ENCODE measurements at places on chromosomes 7 and 10. TPM values are rescaled to one million over a fixed set of nuclear protein-coding genes. Genes with fewer than 3 reads are reported as not detected.

Gene HMX2
- total RNA-seq = not detected

DNA sequence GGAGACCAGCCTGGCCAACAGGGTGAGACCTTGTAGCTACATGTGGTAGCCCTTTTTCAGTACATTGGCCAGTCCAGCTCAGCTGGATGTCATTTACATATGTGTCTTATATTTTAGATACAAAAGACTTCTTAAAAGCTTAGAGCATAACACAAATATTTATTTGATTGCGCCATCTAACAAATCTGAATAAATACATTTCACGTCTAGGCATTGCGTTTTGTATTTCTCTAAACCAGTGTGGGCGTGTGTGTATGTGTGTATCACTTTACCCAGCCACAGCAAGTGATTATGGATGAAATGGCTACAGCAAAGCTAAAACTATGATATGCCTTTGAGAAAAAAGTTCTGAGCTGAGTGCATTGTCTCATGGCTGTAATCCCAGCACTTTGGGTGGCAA lies 14.0 kb downstream of the RABGEF1 start:
- no peaks in the 10 kb centered on the region for H3K27me3 ChIP-seq
- no peak overlapping the region for H3K27ac ChIP-seq
- H3K36me3 ChIP-seq = peaks cover 5% of the 10 kb centered on the region
- no peak overlapping the region for H3K4me3 ChIP-seq

DNA sequence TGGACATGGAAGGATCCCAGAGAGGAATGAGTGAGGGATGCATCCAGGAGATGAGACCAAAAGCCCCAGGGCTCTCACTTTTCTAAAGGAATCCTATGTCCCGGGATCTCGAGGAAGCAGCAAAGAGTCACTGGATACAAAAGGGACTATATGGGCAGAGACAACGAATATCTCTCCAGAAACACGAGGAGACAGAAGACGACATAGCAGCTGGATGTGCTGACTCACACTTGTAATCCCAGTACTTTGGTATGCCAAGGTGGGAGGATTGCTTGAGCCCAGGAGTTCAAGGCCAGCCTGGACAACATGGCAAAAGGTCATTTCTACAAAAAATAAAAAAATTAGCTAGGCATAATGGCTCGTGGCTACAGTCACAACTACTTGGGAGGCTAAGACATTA lies 24.7 kb upstream of the MSMB start:
- H3K36me3 ChIP-seq = no peaks in the 10 kb centered on the region
- no peak overlapping the region for H3K4me3 ChIP-seq
- no peaks in the 10 kb centered on the region for H3K4me1 ChIP-seq
- DNase-seq = no peak

- DNase-seq = no peak
- H3K36me3 ChIP-seq = no peaks in the 10 kb centered on the region
- no peaks in the 10 kb centered on the region for H3K4me1 ChIP-seq
- no peak overlapping the region for H3K27ac ChIP-seq
- no peaks in the 10 kb centered on the region for H3K27me3 ChIP-seq
- H3K4me3 ChIP-seq = no peak overlapping the region
Observed at GRCh38 chr10:35699848-35700486, 57.9 kb upstream of the FZD8 start.

GRCh38 chr10:121091961-121092719 lies 241.0 kb downstream of the WDR11 start:
- no peak for DNase-seq
- no peaks in the 10 kb centered on the region for H3K4me1 ChIP-seq
- H3K36me3 ChIP-seq = no peaks in the 10 kb centered on the region
- no peak overlapping the region for H3K27ac ChIP-seq
- H3K27me3 ChIP-seq = no peaks in the 10 kb centered on the region
- H3K4me3 ChIP-seq = no peak overlapping the region

DNA sequence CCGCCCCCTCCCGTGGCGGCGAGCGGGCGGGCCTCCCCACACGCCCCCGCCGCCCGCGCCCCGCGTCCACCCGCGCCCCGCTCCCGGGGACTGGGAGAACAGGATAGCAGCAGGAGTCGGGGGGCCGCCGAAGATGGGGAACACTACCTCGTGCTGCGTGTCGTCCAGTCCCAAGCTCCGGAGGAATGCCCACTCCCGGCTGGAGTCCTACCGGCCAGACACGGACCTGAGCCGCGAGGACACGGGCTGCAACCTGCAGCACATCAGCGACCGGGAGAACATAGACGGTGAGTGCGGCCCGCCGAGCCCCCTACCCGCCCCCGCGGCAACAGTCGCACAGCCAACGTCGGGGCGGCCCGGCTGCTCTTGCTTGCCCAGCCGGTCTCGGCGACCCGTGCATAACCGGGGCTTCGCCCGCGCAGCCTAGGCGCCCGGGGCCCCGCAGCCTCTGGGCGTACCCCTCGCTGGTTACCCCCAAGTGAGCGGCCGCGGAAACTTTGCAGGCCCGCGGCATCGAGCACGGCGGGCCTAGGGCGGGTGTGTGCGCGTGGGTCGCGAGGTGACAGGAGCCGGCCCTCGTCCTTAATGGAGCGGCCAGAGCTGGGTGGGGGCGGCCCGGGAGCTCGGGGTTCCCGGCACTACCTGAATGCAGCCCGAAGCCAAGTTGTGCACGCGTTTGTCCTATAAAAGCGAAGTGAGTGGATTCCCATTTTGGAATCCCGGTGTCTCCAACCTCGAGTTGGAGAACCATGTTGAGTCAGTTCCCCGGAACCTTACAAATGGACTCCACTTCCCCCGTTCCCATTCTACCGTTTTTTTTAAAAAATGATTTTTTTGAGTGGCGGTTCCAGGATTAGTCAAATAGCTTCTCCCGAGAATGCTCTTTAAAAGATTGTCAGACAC lies 863 bp downstream of the CCNY start:
- H3K4me1 ChIP-seq = peaks cover 58% of the 10 kb centered on the region
- no peaks in the 10 kb centered on the region for H3K27me3 ChIP-seq
- peaks cover 19% of the 10 kb centered on the region for H3K36me3 ChIP-seq
- peak overlapping the region; percentile 72 for H3K27ac ChIP-seq
- DNase-seq = peak; percentile 49
- H3K4me3 ChIP-seq = peak overlapping the region; percentile 83

DNA sequence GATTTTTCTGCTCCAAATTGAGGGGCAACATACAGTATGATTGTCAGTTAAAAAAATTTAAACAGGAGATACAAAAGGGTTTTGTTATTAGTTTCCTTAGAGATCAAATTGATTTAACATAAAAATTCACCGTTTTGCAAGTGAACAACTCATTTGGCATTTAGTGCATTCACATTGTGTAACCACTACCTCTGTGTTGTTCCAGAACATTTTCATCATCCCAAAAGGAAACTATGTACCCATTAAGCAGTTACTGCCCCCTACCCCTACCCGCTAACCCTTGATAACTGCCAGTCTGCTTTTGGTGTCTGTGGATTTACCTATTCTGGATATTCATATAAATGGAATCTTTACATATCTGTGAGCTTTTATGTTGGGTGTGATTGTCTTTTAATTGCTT lies 3.1 kb downstream of the ZRANB1 start:
- H3K27ac ChIP-seq = no peak overlapping the region
- peaks cover 10% of the 10 kb centered on the region for H3K4me1 ChIP-seq
- no peak overlapping the region for H3K4me3 ChIP-seq
- H3K27me3 ChIP-seq = no peaks in the 10 kb centered on the region
- DNase-seq = no peak
- peaks cover 14% of the 10 kb centered on the region for H3K36me3 ChIP-seq

DNA sequence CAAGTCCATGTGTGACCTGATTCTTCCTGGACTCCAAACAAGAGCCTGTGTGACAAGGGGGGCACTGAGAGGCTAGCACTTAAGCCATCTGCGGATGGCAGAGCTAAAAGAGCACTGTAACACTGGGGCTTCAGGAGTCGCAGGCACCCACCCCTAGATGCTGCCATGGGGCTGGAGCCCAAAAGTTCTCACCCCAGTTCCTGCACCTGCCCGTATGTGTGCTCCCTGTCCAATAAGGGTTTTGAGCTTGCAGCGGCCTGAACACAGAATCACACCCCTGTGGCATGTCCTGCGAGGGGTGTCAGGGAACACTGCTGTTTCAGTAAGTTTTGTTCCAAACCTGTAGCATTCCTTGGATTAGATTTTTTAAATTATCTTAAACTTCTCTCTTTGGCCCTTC lies 53.2 kb upstream of the GPR37 start:
- peaks cover 11% of the 10 kb centered on the region for H3K36me3 ChIP-seq
- no peak overlapping the region for H3K27ac ChIP-seq
- H3K4me3 ChIP-seq = no peak overlapping the region
- H3K27me3 ChIP-seq = peaks cover 4% of the 10 kb centered on the region
- DNase-seq = no peak
- H3K4me1 ChIP-seq = no peaks in the 10 kb centered on the region

Data from activated CD8-positive, alpha-beta T cell treated with anti-CD3 and anti-CD28 coated beads, Interleukin-2, amount 10 ng/mL, durations not matched to agents 7 days and 5 days (primary cell).